Activated CD4-positive, alpha-beta T cell treated with anti-CD3 and anti-CD28 coated beads, Interleukin-2, Interleukin-6, amounts not matched to agents 100 ng/mL and 50 ng/mL, durations not matched to agents 16 hours and 8 hours (primary cell): ENCODE measurements at places on chromosomes 5 and 9.

DNA sequence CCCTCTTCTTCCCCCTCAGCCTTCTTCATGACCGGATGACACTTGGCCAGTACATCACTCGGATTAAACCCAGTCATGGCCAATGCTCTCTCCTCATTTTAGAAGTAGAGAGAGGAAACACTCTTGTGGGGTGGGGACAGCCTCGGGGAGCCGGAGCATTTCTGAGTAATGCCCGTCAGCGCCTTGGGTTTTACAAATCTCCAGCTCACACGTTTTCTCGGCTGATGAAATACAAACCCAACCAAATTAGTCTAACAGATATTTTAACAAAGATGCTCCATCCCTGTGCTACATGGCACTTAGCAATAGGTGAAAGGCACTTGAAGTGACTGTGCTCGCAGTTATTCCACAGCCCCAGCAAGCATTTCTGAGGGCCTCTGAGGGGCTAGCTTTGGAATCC lies 51.7 kb downstream of the ZNF366 start:
- DNase-seq = no peak

GRCh38 chr9:68966496-68966944 lies 47.4 kb downstream of the PRKACG start:
- no peak for DNase-seq

GRCh38 chr9:95460518-95461164 lies 56.1 kb downstream of the PTCH1 start:
- no peak for DNase-seq

DNA sequence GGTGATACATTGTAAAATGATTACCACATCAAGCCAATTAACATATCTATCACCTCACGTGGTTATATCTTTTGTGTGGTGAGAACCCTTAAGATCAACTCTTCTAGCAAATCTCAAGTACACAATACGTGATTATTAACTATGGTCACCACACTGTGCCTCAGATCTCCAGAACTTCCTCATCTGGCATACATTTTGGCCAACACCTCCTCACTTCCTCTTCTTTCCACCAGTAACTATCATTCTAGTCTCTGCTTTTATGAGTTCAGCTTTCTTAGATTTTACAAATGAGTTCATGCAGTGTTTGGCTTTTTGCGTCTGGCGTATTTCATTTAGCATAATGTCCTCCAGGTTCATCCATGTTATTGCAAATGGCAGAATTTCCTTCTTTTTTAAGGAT lies 35.8 kb downstream of the PRKACG start:
- no peak for DNase-seq

DNA sequence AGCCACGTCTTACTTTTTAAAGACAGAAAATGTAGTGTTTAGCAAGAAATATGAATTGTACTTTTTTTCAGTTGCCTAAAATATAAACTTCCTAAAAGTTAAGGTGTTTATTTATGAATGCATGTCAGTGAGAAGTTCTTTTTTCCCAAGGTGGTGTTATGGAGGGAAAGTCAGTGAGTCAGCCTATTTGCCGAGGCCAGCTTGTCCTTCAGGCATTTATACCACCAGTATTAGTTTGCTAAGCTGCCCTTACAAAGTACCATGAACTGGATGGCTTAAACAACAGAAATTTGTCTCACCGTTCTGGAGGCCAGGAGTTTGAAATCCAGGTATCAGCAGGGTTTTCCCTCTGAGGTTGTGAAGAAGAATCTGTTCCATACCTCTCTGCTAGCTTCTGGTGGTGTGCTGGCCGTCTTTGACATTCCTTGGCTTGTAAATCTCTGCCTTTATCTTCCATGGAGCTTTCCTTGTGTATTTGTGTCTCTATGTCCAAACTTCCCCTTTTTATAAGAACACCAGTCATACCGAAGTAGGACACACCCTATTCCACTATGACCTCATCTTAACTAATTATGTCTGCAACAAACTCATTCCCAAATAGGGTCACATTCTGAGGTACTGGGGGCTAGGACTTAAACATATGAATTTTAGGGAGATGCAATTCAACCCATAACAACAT lies 38.4 kb downstream of the PRKACG start:
- DNase-seq = no peak

GRCh38 chr9:3277200-3277599 lies 248.6 kb downstream of the RFX3 start:
- DNase-seq = no peak

DNA sequence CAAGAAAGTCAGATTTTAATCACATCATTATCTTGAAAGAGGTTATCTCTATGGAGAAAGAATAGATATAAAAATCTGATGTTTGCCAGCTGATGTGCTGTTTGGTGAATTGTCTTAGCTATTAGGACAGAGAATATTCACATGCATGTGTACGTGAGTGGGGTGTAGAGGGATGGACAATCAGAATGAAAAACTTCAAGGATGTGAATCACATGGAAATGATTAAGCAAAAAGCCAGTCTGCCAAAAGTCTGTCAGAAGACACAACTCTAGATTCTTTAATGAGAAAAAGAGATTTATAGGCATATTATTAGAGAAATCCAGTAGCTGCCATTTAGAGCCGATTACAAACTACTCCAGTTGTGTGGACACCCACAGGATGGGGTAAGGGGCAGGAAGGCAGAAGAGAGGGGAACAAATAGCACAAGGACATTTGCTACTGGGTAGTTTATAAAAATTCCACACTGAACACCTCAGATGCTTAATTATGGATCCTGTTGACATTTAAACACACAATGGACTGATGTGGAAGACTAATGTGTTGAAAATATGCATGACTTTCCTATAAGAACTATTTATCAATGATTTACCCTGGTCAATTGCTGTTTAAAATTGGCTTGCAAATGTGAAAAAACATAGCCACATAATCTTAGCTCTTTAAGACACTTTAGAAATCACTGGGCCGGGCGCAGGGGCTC lies 127.4 kb downstream of the PTTG1 start:
- no peak for DNase-seq

DNA sequence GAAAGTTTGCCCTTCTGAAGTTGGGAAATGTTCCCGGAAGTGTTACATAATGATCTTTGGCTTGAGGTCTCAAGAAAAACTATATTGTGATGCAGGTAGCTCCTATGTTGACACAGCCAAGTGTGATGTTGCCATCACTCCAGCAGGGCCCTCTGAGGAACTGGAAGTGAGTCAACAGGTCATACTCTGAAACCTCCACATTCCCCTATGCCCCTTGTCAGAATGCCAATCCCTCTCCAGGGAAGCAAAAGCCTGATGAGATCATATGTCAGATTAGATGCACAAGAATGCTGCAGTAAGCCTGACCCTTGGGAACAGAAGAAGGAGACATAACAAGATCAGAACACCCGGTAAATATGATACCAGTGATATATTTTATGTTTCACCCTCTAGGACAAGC lies 66.8 kb upstream of the ITGA2 start:
- DNase-seq = no peak

- DNase-seq = peak; percentile 55
These were observed 121.2 kb downstream of the CEMIP2 start for GRCh38 chr9:71647094-71647591.
